Kidney capillary endothelial cell (primary cell): ENCODE measurements at places on chromosomes 1 and 21.
A peak's percentile ranks its signal among the peaks of the same experiment; 100 is the strongest.

DNA sequence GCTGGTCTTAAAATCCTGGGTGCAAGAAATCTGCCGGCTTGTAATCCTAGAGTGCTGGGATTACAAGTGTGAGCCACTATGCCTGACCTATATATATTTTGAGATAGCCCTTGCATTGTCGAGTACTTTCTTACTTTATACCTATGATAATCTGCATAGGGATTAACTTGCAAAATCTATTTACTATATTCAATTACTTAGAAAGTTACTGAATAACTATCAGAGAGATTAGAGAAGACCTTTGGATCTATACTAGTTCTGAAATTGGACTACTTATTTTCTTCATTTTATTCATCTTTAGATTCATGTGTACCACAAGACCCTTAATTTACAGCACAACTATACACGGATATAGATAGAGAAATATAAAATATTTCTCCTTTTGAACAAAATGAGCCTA is 1766.0 kb downstream of the NCAM2 start:
- no peak for DNase-seq

GRCh38 chr1:231517076-231517475 is 11.4 kb upstream of the TSNAX start:
- DNase-seq = no peak

DNA sequence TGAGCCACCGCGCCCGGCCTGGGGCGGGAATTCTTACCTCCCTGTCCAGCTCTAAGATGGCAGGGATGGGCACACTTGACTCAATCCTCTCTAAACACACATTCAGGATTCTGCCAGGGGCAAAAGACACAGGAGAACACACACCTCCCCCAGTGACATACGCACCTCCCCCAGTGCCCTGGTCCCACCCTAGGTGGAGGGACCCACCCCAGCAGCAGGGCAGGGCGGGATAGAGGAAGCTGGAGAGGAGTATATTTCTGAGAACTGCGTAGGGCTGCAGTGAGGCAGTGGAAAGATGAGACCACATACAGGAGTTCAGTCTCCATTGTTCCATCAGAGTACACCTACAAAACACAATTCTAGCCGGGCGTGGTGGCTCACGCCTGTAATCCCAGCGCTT is 92.5 kb downstream of the SDCCAG8 start:
- no peak for DNase-seq

DNA sequence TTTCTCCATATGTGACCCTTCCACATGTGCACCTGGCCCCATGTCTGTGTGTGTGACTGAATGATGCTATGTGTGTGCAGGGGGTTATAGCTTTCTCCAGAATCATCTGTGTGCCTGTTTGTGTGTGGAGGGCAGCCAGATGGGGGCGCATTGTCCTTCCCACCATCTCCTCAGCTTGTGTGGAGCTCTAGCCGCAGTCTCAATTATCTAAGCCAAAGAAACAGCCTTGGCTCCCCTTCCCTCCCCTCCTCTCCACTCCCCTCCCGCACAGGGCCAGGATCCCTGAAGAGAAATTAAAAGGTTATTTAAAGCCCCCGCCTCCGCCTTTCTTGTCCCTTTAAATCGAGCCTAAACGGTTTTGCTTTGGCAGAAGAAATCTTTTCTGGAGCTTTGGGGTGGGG is 1.8 kb upstream of the DMBX1 start:
- no peak for DNase-seq

DNA sequence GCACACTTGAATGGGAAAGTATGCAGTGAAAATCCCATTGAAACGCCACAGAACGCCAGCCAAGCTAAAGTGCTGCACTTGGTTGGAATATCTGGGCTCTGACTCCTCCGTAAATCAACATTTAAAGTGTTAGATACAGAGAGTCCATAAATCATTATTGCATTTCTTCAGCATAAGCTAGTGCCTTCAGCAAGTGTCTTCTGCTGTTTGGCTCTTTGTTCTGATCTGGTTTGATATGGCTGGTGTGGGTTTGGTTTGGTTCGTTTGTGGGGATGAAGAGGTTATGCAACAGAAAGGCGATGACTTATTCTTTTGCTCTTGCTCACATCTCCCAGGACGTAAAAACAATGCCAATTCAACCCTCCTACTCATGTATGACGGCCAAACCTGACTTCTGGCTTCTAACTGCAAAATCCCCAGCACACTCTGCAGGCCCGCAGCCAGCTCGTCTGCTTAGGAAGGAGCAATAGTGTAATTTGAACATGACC is 121.8 kb upstream of the ERG start:
- DNase-seq = no peak

DNA sequence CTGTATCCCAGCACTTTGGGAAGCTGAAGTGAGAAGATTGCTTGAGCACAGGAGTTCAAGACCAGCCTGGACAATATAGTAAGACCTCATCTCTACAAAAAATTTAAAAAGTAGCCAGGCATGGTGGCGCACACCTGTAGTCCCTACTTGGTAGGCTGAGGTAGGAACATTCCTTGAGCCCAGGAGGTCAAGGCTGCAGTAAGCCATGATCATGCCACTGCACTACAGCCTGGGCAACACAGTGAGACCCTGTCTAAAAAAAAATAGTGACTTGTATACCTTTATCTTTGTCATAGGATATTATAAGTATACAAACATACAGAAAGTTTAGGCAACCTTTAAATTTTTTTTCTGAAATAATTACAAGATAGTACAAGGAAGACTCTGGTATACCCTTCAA is 3.9 kb upstream of the FBXO28 start:
- DNase-seq = no peak

DNA sequence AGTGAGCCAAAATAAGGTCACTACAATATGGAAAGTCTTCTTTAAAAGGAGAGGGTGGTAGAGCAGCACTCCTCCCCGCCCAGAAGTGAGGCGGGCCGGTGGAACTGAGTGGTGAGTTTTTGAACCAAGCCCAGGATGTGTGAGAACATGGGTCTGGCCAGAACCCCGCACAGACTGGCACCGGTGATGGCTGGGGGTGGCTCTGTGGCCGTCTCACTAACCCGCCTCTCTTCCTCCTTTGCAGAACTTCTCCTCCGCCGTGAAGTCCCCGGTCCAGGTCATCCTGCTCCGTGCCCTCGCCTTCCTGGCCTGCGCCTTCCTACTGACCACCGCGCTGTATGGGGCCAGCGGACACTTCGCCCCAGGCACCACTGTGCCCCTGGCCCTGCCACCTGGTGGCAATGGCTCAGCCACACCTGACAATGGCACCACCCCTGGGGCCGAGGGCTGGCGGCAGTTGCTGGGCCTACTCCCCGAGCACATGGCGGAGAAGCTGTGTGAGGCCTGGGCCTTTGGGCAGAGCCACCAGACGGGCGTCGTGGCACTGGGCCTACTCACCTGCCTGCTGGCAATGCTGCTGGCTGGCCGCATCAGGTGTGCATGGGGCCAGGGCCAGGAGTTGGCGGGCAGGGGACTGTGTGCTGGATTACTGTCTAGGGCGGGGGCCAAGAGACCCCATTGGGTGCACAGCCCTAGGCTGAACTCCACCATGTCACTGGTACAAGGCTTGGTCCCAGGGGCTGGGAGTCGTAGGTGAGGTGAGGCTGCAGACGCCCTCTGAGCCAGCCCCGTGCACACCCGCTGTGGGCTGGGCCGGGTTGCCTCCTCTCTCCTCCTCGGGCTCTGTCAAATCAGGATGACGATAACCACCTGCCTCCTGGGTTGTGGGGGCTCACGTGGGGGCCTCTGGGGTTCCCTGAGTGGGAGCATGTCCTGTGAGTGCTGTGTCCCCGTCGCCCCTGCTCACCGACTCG is 12.4 kb downstream of the TMEM201 start:
- DNase-seq = no peak

DNA sequence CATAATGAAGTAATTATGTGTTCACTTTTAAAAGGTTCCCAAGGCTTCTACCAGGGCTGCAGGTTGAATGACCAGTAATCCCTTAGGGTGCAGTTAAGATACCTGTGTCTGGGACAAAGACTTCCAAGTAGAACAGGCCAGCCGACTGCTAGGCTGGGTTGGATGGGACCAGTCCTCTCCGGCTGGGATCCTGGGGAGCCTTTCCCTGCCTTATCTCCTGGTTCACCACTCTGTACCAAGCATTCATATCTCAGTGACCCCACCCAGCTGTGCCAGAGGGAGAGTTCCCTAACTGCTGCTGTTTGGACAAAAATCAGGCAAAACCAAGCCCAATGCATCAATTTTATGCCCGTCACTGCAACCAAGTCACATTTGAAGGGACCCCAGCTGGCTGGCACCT is 116.2 kb upstream of the ATP1A1 start:
- DNase-seq = no peak

GRCh38 chr1:151970626-151971025 is 23.0 kb downstream of the S100A10 start:
- no peak for DNase-seq

GRCh38 chr1:109935451-109935900 is 24.8 kb downstream of the CSF1 start:
- DNase-seq = no peak

DNA sequence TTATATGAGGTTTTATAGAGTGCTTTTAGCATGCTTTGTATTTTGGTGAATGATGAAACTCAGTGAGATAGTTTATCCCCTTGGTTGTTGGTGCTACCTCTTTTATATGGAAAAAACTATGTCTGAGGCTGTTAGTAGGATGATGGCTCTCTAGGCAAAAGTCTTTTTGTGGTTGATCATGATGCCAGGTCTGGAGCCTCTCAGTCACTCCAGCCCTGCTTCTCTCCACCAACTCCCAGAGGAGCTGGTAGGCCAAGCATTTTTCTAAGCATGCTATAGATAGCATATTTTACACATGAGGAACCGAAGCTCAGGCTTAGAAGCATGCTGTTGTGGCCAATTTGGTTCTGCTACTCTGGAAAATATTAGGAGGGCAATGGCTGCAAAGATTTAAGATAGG is 82.2 kb downstream of the FMN2 start:
- DNase-seq = no peak

GRCh38 chr1:78297836-78298235 is 192.9 kb upstream of the PTGFR start:
- DNase-seq = no peak

DNA sequence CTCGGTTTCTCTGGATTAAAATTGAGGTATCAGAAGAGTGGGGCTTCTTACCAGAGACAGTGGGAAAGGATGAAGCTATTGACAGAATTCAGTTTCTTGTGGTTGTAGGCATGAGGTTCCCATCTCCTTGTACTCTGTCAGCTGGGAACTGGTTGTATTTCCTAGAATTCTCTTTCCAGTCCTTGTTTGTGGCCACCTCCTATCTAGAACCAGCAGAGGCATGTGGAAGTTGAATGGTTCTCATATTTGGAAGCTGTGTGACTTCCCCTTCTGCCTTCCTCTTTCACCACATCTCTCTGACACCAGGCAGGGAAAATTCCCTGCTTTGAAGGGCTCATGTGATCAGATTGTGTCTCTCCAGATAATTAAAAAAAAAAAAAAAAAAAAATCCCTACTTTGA is 457.7 kb upstream of the ADAMTS5 start:
- DNase-seq = no peak

GRCh38 chr1:183543619-183544204 is 46.5 kb downstream of the NCF2 start:
- peak; percentile 59 for DNase-seq

GRCh38 chr1:1768249-1768992 is 9.8 kb downstream of the NADK start:
- DNase-seq = no peak

DNA sequence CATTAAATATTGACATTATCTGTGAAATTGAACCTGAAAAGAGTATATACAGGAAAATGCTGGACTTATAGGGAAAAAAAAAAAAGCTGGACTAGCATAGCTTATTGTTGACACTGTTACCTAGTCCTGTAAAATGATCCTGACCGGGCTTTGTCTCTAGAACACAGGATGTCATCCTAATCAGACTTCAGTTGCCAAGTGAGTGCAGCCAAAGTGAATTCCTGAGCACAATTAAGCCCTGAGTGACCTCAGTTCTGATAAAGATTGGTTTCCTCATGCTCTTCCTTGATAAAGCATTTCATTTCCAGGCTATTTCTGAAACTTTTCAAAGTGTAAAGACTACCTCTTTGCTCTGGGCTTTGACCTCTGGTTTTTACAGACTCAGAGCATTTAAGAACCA is 19.8 kb downstream of the SELP start:
- DNase-seq = peak; percentile 11

GRCh38 chr1:241271427-241271826 is 85.6 kb downstream of the RGS7 start:
- no peak for DNase-seq

DNA sequence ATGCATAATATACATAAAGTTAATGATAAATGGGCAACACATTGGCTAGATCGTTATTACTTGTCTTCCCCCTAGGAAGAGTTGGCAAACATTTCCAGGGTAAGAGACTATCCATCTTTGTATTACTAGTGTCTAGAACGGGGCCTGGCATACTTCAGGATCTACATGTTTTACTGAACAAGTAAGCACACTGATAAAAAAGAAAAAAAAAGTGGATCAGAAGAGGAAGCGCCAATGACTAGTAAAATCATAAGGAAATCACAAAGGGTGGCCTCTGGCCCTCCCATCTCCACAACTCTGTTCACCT is 482 bp downstream of the TM2D1 start:
- DNase-seq = no peak

DNA sequence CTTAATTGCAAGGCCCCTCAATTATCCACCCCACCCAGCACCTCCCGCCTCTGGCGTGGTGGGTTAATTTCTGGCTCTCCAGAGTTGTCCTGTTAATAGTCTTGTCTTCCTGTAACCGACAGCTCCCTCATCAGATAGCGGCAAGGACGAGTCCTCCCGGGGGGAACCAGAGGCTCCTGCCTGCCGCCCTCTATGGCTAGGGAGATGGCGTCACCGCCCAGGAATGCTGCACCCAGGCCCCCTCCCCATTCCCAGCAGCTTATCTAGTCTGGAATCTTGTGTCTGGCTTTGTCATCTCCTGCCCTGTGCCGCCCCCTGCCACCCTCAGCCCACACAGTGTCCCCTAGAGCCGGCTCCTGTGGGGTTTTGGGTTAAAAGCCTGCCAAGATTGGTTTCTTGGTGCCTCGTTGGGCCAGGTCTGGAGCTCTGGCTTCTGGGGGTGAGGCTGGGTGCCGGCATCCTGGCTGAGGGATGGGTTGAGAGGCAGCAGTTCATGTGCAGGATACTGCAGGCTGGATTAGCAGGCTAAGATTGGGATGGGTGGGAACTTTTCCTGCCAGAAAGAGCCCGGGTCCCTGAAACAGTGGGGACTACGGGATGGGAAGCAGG is 48.8 kb downstream of the EDN2 start:
- DNase-seq = peak; percentile 54
